SJSA1 (cell line): ENCODE measurements at places on chromosomes 3 and 15. TPM values are rescaled to one million over a fixed set of nuclear protein-coding genes. Genes with fewer than 3 reads are reported as not detected.

The SPINT1 gene
- total RNA-seq, result 0.87 TPM in 1 of 2 replicates, not detected in the other

The LRRC2 gene
- 0.61 and 2.8 TPM in 2 replicates for total RNA-seq

The LRRC31 gene
- total RNA-seq, result not detected in 2 replicates

The MRPS22 gene
- 75.3 and 103 TPM in 2 replicates for total RNA-seq

The POC1A gene
- total RNA-seq, result 12.8 and 14.2 TPM in 2 replicates

DNA sequence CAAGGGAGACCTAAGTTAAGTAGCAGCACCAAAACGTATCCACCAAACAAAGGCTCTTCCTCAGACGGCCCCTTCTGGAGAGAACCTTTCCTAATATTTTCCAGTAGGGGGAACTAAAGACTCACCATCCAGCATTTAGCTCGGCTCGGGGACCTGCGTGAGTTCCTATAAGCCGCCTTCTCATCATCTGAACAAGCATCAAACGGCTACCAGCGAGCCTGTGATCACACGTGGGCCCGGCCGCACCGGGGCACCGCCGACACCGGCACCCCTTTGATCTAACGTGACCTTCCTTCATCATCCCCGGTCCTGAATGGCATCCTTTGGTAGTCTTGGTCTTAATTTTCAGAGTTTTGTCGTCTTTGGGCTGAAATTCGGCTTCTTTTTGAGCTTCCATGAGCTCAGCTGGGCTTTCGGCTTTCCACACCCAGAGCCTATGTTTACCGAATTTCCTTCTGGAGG lies 1.4 kb upstream of the ROBO2 start:
- DNase-seq, result peak; percentile 35
- no peaks in the 10 kb centered on the region for H3K36me3 ChIP-seq
- no peak overlapping the region for H3K27ac ChIP-seq
- H3K27me3 ChIP-seq, result peaks cover 26% of the 10 kb centered on the region
- H3K4me3 ChIP-seq, result no peak overlapping the region
- H3K4me1 ChIP-seq, result no peaks in the 10 kb centered on the region

DNA sequence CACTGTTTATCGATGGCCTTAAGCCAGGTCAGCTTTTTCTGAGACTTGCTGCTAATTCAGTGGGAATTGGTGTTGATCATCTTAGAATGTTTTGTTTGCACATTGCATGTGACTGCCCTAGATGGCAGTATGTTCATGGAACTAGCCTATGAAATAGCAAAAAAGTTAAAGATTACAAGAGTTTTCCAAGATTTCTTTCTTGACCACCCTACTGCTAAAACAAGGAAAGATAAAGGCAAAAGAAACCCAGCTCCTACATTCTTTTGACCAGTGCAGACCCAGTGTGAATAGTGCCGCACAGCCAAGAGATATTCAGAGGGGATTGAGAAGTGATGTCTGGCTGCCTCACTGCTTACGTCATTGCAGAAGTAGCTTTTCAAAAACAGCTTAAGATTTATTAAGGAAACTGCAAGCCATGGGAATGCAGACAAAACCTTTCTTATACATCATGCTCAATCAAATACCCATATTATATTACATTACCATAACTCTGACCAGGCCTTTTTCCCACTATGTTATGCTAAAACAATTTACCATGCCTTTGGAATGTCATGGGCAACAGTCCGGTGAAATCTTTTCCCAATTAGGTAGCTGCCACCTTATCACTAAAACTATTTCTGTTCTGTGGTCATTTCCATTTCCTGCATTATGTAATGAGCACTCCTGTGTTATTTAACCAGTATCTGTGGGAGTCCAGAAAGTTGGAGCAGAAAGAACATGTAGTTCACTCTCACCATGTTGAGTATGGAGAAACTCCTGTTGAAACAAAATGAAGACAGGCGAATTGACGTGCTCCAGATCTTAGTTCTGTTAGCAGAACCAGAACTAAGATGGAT lies 6.0 kb downstream of the PHLDB2 start:
- peak overlapping the region; percentile 80 for H3K27ac ChIP-seq
- peaks cover 65% of the 10 kb centered on the region for H3K4me1 ChIP-seq
- H3K27me3 ChIP-seq, result no peaks in the 10 kb centered on the region
- DNase-seq, result peak; percentile 64
- no peak overlapping the region for H3K4me3 ChIP-seq

GRCh38 chr3:195143221-195143620 lies 127.7 kb downstream of the XXYLT1 start:
- no peaks in the 10 kb centered on the region for H3K27me3 ChIP-seq
- H3K27ac ChIP-seq, result no peak overlapping the region
- no peak for DNase-seq

DNA sequence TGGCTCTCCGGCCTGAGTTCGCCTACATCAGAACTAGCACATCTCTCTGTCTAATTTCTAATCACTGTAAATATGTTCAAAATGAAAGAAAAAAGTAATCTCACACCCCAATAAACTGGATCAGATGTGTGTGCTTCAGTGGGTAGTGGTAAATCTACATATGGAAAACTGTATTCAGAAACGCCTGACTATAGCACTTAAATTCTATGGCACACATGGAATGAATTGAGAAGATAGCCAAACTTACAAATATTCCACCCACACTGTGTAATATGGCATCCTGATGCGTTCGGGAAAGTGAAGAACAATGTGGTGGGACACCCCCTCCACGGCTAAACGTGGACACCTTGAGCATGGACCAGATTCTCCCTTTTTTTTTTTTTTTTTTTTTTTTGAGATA lies 40.6 kb upstream of the BOC start:
- H3K4me1 ChIP-seq, result no peaks in the 10 kb centered on the region
- no peaks in the 10 kb centered on the region for H3K27me3 ChIP-seq
- no peak overlapping the region for H3K4me3 ChIP-seq
- no peaks in the 10 kb centered on the region for H3K36me3 ChIP-seq

DNA sequence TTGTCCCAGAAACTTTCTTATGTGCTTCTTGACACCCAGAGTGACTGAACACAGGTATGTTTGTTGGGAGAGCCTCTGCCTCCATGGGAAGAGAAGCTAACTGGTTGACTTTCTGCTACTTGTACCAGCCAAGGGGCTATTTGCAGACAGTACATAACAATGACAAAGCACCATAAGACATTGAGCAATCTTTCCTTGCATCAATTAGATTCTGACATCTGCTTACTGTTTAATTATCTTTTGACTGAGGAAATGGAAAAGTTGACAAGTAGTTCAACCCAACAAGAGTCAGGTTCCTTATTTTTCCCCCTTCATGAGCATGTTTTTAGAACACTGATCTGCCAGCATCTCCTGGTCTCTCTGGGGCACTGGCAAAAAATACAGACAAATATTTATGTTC lies 157.7 kb downstream of the RPLP1 start:
- no peak overlapping the region for H3K27ac ChIP-seq
- H3K36me3 ChIP-seq, result no peaks in the 10 kb centered on the region
- no peak for DNase-seq
- H3K4me1 ChIP-seq, result peaks cover 19% of the 10 kb centered on the region
- no peak overlapping the region for H3K4me3 ChIP-seq

GRCh38 chr15:55587321-55588069 lies 650 bp downstream of the PYGO1 start:
- peaks cover 5% of the 10 kb centered on the region for H3K4me1 ChIP-seq
- DNase-seq, result peak; percentile 57
- no peaks in the 10 kb centered on the region for H3K36me3 ChIP-seq

GRCh38 chr15:48896869-48897814 lies 19.2 kb downstream of the EID1 start:
- peak overlapping the region; percentile 39; the same call in 1 of the 2 replicates for H3K27ac ChIP-seq
- peak overlapping the region; percentile 23 for H3K4me3 ChIP-seq
- DNase-seq, result no peak
- H3K4me1 ChIP-seq, result peaks cover 16% of the 10 kb centered on the region
- H3K27me3 ChIP-seq, result no peaks in the 10 kb centered on the region

- no peaks in the 10 kb centered on the region for H3K27me3 ChIP-seq
- no peaks in the 10 kb centered on the region for H3K36me3 ChIP-seq
- no peak overlapping the region for H3K27ac ChIP-seq
Observed at GRCh38 chr15:38041576-38041975, 107.1 kb downstream of the TMCO5A start.

DNA sequence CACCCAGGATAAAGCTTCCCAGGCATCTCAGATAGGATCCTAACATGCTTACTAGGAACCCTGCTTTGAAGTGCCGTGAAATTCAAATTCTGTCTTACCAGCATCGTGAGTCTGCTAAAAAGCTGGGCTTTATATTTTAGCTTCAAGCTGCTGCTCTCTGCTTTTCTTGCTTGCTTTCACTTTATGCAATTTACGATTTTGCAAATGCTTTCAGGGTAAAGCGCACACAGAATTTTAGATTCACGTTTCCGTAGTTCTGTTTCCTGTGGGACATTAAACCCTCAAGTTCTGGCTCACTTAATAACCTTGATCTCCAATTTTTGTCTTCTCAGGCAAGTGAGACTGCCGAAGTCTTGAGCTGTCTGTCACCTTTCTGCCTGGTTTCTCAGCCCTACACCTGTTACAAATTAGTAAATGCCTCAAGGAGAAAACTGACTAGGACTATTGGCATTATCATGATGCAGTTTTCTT lies 170.5 kb upstream of the TGFBR2 start:
- H3K27me3 ChIP-seq, result no peaks in the 10 kb centered on the region
- no peak overlapping the region for H3K27ac ChIP-seq
- no peak for DNase-seq
- H3K36me3 ChIP-seq, result no peaks in the 10 kb centered on the region
- H3K4me1 ChIP-seq, result peaks cover 25% of the 10 kb centered on the region

DNA sequence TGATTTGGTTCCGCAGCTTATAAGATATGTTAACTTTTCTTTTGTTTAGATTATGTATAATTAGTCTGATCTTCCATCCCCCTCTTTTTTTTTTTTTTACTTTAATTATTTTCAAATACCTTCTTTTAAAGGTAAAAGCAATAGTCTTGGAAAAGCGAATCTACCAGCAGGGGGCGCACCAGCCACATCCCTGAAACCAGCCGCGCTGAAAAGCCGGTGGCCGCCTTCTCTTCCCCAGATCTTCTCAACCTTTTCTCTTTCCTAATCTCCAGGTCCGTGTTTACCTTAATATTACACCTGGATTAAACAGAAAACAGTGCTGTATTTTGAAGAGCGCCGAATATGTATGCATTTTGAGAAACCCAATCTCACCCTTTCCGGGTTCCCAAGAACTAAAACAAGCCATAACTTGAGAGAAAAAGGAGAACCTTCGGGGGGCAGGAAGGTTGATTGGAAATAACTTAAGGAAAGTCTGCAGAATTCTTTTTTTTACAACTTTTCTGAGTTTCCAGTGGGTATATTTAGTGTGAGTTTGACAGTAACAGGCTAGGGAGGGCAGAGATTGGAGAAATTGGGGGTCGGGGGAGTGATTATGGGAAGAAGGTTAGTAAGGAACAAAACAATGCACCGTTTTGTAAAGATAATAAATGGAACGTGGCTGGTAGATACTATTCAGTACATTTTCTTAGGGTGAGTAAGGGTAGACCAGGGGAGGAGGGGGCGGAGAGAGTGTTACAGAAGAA lies 2.0 kb upstream of the SOX2 start:
- H3K4me1 ChIP-seq, result peaks cover 17% of the 10 kb centered on the region
- H3K36me3 ChIP-seq, result peaks cover 9% of the 10 kb centered on the region; the same call in 1 of the 2 replicates
- peak; percentile 65 for DNase-seq
- H3K27ac ChIP-seq, result no peak overlapping the region
- peak overlapping the region; percentile 4; the same call in 1 of the 2 replicates for H3K4me3 ChIP-seq

DNA sequence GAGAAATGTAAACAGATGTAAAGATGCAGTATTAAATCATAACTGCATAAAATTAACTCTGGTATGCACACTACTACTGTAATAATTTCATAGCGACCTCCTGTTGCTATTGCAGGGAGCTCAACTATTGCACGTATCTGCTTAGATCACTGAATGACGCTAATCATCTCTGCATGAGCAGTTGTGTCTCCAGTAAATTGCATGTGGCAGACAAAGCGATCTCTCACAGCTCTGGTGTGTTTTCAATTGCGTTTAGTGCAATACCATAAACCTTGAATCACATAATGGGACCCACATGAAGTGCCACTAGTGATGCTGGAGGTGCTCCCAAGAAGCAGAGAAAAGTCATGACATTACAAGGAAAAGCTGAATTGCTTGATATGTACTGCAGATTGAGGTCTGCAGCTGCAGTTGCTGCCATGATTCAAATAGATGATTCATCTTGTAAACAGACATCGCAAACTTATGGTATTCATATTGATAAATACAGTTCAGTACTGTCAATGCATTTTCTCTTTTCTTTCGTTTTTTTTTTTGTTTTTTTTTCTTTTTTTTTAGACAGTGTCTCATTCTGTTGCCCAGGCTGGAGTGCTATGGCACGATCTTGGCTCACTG lies 30.2 kb upstream of the LCTL start:
- no peak overlapping the region for H3K4me3 ChIP-seq
- no peak for DNase-seq
- no peaks in the 10 kb centered on the region for H3K4me1 ChIP-seq
- no peak overlapping the region for H3K27ac ChIP-seq
- no peaks in the 10 kb centered on the region for H3K36me3 ChIP-seq
- H3K27me3 ChIP-seq, result no peaks in the 10 kb centered on the region

GRCh38 chr15:97200161-97200560 lies 760.3 kb upstream of the ARRDC4 start:
- H3K27me3 ChIP-seq, result no peaks in the 10 kb centered on the region
- H3K4me3 ChIP-seq, result no peak overlapping the region
- no peaks in the 10 kb centered on the region for H3K36me3 ChIP-seq
- no peak overlapping the region for H3K27ac ChIP-seq
- H3K4me1 ChIP-seq, result no peaks in the 10 kb centered on the region

DNA sequence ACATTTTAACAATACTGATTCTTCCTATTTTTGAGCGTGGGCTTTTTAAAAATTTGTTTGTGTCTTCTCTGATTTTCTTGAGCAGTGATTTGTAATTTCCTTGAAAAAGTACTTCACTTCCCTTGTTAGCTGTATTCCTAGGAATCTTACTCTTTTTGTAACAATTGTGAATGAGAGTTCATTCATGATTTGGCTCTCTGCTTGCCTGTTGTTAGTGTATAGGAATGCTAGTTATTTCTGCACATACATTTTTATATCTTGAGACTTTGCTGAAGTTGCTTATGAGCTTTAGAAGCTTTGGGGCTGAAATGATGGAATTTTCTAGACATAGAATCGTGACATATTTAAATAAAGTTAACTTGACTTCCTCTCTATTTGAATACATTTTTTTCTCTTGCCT lies 582.8 kb upstream of the BCHE start:
- no peaks in the 10 kb centered on the region for H3K4me1 ChIP-seq
- no peak overlapping the region for H3K4me3 ChIP-seq
- H3K27ac ChIP-seq, result no peak overlapping the region

GRCh38 chr15:33612721-33613304 lies 302.0 kb downstream of the RYR3 start:
- no peaks in the 10 kb centered on the region for H3K4me1 ChIP-seq
- 0 out of 2 replicates have a peak, but pooled peaks cover 13% of the 10 kb centered on the region for H3K27me3 ChIP-seq
- no peaks in the 10 kb centered on the region for H3K36me3 ChIP-seq
- H3K27ac ChIP-seq, result no peak overlapping the region
- H3K4me3 ChIP-seq, result no peak overlapping the region
